NCI-H1417 treated with DMSO at 0.1 percent for 48 hours (cell line): ENCODE measurements at places on chromosomes 16 and 17.

- no peak for DNase-seq
Measured at GRCh38 chr17:82929676-82930042, 89.8 kb upstream of the ZNF750 start.

- no peak for DNase-seq
Measured at GRCh38 chr16:7675628-7676027, 343.0 kb downstream of the RBFOX1 start.

DNA sequence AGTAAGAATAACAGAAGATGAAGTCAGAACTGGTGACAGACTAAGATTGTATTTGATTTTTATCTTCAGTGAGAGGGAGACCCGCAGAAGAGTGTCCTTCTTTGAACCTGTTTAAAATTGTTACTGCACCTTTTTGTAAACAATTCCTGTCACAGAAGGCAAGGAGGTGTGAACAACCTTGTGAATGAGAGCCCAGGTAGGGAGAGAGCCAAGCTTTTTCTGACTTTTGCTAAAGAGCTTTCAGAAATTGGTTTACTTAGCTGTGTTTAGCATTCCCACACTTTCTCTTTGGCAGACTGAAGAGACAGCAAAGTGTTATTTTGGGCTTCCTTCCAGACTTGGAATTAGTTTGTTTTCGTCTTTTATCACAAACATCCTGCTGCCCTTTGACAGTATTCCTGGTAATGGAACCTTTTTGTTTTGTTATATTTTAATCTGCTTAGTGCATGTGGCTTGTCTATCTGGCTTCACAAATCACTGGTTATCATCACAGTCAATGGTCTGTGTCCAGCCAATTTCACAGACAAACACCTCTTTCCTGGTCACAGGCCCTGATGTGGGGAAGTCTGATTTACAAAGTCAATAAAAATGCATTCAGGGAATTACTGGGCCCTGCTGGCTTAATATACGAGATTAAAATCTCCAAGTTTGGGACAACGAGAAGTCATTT, 85.7 kb upstream of the HS3ST2 start:
- no peak for DNase-seq

DNA sequence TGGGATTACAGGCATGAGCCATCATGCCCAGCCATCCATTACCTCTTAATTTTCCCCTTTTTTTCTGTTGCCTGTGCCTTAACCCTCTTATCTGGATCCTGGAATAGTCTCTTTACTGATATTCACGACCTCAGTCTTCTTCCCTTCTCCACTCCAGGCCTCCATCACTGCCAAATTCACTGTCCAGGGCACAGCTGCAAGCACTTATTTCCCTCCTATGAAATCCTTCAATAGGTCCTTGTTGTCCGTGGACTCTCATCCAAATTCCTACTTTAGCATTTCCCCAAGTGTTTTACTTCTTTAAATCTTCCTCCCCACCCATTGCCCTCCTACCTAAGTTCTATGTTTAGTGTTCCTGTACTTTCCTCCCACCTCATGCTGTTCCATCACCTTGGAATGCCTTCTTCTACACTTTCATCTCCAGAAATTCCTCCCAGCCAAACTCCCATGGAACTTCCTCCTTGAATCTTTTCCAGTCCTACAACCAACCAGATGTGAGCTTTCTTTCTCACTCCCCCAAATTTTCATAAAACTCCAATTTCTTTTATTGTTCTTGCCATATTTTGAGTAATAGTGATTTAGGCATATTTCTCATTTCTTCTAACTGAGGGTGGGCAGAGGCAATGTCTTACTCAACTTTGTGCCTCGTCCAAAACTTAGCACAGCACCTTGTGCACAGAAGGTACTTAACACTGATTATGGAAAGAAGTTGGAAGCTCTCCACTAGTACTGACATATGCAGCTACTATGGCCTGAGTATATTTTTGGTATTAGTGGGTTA, 35.3 kb downstream of the FAM20A start:
- DNase-seq: no peak

GRCh38 chr17:40070709-40071312, 8.0 kb downstream of the THRA start:
- DNase-seq: no peak

GRCh38 chr16:84308120-84308519, 13.4 kb downstream of the WFDC1 start:
- no peak for DNase-seq

- no peak for DNase-seq
Measured at GRCh38 chr16:75494184-75494583, 1.1 kb downstream of the CHST6 start.
